ENCODE measurements at places on chromosomes 2 and 18.

- no peak for DNase-seq
Measured at GRCh38 chr2:148926981-148927401, 52.0 kb downstream of the KIF5C start.

DNA sequence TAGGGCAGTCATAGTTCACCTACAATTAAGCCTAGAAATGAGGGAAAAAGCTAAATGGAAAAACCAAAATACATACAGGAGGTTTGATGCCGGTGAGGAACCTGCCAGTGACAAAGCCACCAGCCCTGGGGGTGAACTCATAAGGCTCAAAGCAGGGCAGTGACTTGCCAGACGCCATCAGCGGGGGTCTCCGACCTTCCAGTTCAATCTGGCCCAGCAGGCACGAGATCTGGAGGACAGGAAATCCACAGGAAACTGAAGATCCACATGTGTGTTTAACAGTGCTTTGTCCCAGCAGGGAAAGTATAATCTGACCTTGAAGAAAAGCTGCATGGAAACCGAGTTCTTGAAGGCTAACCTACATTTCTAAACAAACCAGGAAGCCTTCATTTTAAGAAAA lies 60.1 kb downstream of the POLR1A start:
- DNase-seq: no peak

DNA sequence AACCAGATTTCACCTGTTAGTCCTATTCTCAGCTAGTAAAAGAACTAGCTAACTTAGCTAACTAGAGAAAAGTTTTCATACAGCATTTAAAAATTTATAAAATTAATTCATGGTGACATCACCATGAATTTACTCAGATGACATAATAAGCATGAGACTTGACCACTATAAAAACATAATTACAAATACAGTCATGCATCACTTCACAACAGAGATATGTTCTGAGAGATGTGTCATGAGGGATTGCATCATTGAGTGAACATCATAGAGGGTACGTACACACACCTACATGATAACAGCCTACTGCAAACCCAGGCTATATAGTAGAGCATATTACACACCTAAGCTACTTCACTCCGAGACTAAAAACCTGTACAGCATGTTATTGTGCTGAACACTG lies 481.3 kb upstream of the CHAC2 start:
- DNase-seq: no peak

- no peak for DNase-seq
Measured at GRCh38 chr2:237261327-237261726, 152.6 kb downstream of the COL6A3 start.

Data from anterior cingulate cortex (tissue), 58 donors.